ENCODE measurements at places on chromosomes 1 and 21.
A peak's percentile ranks its signal among the peaks of the same experiment; 100 is the strongest.

DNA sequence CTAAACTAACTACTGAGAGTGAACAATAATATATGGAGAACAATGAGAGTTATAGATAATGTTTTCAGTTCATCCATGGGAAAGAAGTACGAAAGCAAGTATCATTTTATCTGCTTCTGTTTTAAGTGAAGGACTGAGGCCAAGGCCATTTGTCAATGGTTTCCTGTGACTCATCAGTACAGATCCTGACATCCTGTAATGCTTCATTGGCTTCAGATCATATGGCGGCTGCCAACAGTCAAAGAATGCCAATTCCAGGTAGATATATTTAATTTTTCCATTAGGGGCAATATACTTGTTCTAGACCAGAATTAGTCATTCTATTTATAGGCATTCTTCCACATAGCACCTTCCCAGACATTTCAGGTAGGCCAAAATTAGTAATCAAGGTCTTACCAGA lies 97.3 kb downstream of the USH2A start:
- DNase-seq: no peak

DNA sequence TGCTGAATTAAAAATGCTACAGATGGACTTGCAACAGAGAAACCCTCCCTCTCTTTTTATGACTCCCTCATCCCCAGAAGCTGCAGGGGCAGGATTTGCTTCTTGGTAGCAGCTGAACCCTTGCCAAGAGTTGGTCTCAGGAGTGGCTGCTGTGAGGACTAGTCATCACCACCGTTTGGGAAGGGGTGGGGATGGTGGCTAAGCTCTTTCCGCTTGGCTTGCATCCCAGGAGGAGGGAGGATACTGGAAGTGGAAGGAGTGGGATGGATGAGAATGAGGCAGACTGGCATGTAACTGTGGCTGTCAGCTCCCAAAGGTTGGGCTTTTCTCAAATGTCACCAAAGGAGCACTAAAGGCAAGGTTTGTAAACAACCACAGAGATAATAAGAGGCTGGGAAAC lies 50.8 kb upstream of the COL24A1 start:
- no peak for DNase-seq

GRCh38 chr21:36603221-36603620 lies 95.7 kb upstream of the SIM2 start:
- no peak for DNase-seq

DNA sequence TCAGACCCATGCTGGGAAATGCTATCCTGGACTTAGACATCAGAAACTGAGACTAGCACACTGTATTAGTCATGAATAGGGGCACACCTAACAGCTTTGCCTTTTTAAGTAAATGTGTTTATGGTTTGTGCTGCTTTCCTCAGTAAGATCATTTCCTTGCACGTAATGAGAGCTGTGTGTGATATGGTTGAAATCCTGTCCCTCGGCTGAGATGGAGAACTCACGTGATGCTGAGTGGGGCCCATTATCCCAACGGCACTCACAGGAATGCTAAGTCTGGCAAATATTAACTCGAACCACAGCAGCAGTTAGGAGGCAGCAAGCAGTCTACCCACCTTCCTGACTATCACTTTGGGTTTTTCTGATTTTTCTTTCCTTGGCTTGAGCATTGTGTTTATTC lies 38.2 kb downstream of the BCL9 start:
- no peak for DNase-seq

GRCh38 chr1:10471411-10472219 lies 714 bp downstream of the DFFA start:
- no peak for DNase-seq

DNA sequence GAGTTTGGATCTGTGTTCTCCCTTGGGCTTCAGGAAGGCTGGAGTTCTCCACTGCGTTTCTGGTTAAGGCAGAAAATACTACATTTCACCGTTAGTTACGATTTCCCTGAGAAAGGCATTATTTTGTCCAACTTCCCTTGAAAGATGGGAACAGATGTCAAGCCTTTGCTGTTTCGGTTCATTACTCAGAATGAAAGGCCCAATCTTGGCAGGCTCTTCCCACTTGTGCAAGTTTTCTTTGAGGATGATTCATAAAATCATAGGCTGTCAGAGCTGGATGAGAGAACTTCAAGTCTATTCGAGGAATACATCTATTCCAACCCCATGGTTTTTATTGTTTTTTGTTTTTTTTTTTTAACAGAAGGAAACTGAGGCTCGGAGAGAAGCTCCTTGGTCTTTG lies 205.2 kb downstream of the GRIK3 start:
- no peak for DNase-seq

- peak; percentile 77 for DNase-seq
Measured at GRCh38 chr1:154493276-154493675, 8.7 kb upstream of the TDRD10 start.

DNA sequence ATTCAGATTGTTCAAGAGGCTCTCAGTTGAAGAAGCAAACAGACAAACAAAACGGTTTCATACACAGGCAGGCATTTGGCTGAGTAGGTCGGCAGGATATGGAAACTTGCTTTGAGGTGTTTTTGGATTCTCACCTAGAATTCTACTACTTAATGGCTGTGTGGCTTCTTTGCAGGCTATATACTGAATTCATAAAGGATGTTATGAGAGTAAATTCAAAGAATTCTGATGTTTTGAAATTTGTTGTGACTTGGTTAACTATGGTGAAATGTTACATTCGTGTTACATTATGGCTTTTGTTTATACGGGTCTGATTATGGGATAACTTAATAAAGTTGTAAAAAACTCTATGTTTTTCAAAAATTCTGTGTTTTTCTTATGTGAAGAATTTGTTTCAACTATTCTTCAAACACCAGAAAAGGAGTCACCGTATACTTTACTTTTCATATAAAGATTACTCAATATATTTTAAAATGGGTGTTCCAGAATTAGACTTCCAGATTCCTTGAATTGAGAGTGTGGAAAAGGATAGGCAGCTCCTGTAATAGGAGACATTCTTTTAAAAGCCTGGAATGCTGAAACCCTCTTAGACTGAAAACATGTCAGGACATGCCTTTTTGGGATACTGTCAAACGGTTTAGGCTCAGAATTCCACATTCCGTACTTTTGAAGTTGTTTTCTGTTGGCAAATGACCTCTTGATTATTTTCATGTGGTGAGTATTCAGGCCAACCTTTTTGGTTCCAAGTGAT lies 8.2 kb upstream of the IRF2BP2 start:
- DNase-seq: no peak

DNA sequence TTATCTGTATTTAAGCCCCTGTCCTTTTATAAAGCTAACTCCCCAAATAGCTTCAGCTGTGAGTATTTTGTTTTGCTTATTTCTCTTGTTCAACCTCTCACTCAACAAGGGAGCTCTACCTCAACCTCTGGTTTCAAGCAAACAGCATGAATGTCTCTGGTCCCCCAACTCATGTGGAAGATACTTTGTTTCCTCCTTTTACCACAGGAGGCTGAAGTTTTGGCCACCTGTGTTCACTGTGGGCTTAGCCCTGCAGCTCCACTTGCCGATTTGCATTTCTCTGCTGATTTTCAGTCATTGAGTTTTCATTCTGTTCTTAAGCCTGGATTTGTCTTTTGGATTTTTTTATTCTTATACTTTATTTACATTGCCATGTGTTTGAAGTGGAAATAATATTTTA lies 613.1 kb downstream of the USP25 start:
- no peak for DNase-seq

Data from hematopoietic multipotent progenitor cell treated with erythropoietin and hydrocortisone succinate and interleukin-3 and kit ligand, for 4 days (in vitro differentiated cells).